ENCODE measurements at places on chromosomes 2 and 18.

- DNase-seq: no peak
These were observed 61.1 kb upstream of the LPIN2 start for GRCh38 chr18:3074087-3074486.

DNA sequence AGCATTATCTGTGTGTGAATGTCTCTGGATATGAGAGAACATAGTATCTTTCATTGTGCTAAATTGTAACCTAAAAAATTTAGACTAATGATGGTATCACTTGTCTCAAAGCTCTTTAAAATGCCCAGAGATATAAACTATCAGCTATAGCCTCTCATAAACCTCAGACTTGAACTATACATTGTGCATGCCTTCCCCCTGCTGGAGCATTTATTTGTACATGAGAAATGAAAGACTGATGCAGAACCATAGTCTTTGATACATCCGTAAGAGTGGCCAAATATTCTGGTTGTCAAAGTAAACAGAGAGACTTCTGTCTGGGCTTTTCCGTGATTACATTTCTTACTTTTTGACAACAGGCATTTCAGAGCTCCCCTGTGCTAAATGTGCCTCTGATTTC, 71.9 kb upstream of the CCDC68 start:
- DNase-seq: no peak

- DNase-seq: no peak
These were observed 98.5 kb downstream of the AFF3 start for GRCh38 chr2:100043891-100044255.

GRCh38 chr2:176130147-176130956, 847 bp downstream of the HOXD8 start:
- DNase-seq: no peak

GRCh38 chr2:135742325-135742757, 686 bp downstream of the UBXN4 start:
- no peak for DNase-seq

- DNase-seq: no peak
These were observed 76.4 kb upstream of the MGAT5 start for GRCh38 chr2:134177351-134177931.

DNA sequence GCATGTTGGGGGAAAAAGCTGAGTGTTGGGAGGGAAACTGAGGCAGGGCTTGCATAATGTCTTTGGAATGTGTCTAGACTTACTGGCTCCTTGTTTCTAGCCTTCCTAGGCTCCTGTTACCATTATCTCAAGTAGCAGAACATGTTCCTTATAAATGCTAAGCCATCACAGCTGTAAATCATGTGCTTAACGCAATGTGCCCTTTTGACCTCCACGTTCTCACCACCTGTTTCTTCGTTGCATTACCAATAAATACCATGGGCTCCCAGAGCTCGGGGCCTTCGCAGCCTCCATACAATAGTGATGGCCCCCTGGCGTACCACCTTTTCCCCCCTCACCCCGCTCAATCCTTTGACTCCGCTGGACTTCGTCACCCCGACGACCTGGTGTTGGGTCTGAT, 54.0 kb upstream of the CWC22 start:
- no peak for DNase-seq

DNA sequence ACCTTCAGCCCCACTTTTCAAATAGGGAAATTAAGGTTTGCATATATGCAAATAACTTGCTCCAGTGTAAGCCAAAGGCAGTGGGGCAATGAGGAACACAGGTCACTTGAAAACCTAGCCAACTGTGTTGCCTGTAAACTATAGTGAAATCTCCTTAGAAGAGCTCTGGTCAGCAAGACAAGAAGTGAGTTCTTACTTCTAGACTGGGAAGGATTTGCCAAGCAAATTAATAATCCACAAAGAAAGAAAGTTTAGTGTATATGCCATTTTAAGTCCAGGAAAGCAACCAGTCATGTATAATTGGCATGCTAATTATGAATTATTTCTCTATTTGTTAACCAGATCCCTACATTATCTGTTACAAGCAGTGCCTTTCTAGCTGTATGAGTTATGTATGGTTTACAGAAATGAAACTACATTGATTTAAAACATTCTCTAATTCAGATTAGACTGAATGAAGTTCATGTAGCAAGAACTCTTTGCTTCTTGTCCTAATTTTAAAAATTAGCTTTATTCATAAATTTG, 129.9 kb downstream of the MTX2 start:
- DNase-seq: no peak

DNA sequence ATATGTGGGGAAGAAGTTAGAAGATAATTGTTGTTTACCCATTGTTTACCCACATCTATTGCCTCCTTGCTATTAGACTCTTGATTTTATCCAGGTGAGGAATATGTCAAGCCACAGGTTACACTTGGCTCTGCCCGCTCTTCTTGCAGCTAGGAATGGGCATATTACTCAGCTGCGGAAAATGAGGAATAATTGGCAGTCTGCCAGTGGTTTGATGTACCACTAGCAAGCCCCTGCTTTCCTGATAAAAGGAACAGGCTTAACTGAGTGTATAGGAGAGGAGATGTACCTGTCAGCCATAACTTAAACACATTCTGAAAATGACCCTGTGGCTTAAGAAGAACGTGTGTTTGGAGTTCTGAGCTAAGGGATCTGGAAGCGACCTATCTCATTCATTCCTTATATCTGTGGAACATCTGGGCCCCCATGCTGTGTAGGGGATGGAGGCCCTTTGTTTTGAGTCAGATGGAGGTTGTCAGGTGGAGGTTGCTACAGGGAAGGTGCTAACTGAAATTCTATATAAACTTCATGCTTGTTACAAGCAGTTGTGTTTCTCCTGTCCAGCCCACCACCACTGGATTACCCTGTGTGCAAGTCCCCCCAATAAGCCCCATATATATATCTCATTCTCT, 4.6 kb upstream of the FMNL2 start:
- DNase-seq: no peak

GRCh38 chr18:35407871-35408481, 30.8 kb upstream of the ZNF396 start:
- no peak for DNase-seq

DNA sequence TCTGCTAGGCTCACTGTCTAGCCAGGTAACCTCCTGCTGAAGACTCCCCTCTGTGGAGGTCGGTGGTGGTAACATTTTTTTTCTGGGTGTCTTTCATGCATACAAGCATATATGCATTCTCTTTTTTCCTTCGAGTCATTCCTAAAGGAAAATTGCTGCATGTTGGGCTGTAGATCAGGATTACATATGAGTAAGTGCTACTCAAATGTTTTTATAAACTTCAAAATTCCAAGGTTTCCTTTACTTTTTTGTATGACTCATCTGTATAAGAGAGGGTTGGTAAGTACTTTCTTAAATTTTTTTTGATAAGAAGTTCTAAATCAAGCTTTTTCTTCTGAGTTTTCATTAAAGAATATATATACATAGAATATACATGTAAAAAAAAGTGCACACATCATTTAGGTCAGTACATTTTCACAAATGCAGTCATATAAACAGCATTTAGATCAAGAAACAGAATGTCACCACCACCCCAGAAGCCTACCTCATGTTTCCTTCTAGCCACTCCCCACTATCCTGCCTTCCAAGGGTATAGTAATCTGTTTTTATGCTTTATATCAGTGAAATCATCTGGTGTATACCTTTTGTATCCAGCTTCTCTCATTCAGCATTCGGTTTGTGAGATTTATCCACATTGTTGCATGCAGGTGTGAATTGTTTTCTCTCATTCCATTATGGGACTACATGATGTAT, 128.0 kb upstream of the MAP3K20 start:
- no peak for DNase-seq

GRCh38 chr2:16247326-16248122, 307.2 kb downstream of the MYCN start:
- no peak for DNase-seq

GRCh38 chr2:62663920-62664795, 41.4 kb upstream of the EHBP1 start:
- no peak for DNase-seq

DNA sequence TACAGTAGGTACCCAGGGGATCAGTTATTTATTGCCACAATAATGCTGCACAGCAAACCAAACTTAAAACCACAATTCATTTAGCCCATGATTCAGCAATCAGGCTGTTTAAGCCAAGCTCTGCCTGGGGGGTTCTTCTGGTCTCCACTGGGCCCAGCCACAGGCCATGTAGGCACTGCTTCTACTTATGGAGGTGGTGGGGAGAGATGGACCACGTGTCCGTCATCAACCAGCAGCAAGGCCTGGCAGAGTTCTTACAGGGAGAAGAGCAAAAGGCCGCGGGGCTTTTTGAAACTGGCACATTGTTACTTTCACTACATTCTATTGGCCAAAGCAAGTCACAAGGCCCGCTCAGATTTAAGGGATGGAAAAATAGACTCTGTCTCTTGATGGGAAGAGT, 76.3 kb upstream of the DAPL1 start:
- no peak for DNase-seq

DNA sequence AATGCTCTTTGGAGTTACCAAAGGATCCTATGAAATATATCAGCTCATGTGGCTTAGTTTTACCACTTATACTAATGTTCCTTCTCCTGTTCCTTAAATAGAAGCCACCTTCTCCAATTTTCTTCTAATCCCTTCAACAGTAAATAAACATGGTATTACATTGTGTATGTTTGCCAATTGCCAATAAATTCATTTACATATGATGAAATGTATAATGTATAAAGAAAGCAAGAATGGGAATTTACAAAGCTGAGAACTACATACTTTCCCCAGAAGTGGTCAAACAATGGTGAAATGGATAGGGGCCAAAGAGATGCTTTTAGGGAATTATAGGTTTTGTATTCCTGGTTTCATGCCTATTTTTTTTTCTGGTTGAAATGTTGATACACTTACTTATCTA, 894.2 kb upstream of the CRIM1 start:
- no peak for DNase-seq

- no peak for DNase-seq
These were observed 14.5 kb downstream of the SLC39A10 start for GRCh38 chr2:195671563-195671962.

DNA sequence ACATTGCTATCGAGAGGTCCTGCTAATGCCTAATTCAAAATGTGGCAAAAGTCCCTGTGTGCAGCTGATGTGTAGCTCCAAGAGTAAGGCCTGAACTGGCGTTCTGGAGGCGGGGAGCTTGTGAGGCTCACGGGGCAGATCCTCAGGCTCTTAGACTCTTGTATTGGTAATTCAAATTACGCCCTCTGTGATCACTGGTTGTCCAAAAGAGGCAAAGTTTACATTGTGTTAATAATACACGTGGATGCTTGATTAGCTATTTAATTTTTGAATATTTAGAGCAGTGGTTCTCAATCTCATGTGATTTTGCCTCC, 12.4 kb upstream of the CRYGA start:
- DNase-seq: no peak

All from T-helper 22 cell (primary cell).